ENCODE measurements at places on chromosomes 5 and 9.

GRCh38 chr9:110340306-110340705, 2.6 kb upstream of the TXNDC8 start:
- DNase-seq, result no peak

DNA sequence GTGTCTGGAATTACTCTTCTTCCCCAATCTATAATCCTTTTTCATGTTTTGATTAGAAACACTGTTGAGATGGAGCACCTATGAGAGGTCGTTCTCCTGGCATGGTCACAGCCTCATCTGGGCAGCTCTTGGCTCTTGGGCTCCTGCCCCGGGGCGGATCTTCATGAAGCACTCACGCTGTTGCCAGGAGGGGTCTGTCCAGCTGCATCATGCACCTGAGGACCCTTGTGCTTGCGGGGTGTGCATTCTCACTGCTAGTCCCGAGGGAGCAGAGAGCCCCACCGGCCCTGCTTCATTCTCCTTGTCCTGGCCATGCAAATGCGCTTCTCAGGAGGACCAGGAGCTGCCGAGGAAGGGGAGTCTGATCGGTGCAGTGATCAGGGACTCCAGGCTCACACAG, 117.6 kb upstream of the S1PR3 start:
- DNase-seq, result no peak

- DNase-seq, result no peak
These were observed 28.4 kb downstream of the GZMK start for GRCh38 chr5:55052383-55052931.

- DNase-seq, result no peak
These were observed 94.9 kb upstream of the NMUR2 start for GRCh38 chr5:152499814-152500535.

DNA sequence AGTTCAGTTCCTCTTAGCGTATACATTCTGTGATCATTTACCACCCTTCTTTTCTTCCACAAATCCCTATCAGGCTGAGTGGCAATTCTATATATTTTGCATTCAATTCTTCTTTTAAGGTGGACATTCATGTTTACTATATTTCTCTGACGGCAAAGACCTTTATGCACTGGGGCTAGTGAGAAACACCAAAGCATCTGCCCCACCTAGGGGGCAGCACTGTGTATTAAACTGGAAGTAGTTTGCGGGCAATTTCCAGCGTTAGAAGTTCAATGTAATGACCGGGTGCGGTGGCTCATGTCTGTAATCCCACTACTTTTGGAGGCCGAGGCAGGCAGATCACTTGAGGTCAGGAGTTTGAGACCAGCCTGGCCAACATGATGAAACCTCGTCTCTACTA, 27.9 kb upstream of the FBXL7 start:
- no peak for DNase-seq

Data from NCI-H226 (cell line).